ENCODE measurements at places on chromosomes 1 and 21.

DNA sequence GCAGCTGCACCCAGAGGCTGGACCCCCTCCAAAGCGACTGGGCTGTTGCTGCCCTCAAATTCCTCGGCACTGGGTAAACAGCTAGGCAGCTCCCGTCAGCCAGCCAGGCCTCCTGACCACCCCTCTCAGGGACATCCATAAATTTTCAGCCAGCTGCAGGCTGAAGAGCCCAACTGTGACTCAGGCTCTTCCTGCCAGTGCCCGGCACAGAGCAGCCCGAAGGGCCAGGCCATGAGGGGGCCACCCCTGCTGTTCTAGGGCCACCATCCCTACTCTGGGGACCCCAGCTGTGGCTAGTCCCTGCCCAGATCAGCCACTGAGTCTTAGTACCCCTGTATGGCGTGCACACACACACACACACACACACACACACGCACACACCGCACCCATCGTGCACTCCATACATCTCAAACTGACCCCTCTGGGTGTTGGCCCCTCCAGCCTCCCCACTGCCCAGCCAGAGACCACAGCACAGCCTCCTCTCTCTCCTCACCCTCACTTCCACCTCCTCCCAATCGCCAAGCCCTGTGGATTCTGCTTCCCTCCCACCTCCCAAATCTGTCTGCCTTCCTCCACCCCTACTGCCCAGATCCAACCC is 6.2 kb upstream of the LAPTM5 start:
- DNase-seq: no peak

DNA sequence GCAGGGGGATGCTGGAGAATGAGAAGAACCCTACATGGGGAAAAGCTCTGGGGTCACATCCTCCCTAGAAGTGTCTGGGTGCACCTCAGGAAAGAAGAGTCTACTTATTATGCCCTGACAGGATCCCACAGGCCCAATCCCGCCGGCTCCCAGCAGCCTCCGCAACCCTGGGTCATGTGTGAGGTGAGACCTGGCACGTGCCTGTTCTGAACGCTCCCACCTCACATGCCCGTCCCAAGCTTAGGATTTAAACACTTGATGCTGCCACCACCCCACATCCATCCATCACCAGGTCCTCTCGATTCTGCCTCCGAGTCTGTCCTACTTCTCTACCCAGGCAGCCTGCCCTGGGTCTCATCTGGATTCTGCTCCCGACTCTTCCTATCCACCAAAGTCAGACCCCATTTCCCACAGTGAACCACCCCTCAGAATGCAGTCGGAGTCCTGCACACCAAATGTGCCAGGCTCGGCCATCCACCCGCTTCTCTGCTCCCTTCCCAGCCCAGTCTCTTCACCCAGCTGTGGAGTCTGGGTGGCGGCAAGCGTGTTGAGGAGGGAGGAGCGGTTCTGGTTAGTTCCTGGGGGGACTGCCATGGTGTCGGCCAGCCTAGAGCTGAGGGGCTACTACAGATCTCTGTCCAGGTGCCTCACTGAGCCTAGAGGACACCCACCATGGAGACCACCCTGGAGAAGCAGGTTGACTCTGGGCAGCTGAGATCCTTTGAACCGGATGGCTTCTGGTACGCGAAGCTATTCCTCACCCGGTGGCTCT is 23.9 kb downstream of the SLC2A1 start:
- no peak for DNase-seq

- DNase-seq: no peak
Measured at GRCh38 chr1:84998642-84999280, 1.8 kb upstream of the MCOLN2 start.

DNA sequence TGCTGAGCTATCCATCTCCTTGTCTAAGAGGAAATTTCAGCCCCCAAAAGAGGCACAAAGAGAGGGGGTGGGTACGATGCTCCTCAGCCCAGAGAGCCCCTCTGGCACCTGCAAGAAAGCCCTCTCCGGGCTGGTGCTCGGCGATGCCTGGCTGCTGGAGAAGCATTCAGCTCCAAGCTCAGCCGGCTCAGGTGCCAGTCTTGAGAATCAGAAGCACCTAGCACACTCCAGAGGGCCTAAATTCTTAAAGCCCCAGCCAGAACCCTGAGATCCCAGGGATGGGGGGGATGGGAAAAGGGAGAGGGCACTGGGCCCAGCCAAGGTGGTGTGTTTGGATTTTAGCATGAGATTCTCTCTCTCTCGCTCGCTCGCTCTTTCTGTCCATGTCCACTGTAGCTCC is 2.9 kb downstream of the GRIK3 start:
- DNase-seq: no peak

GRCh38 chr1:3676581-3677470 is 24.5 kb downstream of the TP73 start:
- no peak for DNase-seq

GRCh38 chr1:193069748-193070385 is 10.5 kb downstream of the RO60 start:
- DNase-seq: peak; percentile 24

GRCh38 chr21:41000838-41001237 is 153.9 kb upstream of the DSCAM start:
- DNase-seq: no peak

DNA sequence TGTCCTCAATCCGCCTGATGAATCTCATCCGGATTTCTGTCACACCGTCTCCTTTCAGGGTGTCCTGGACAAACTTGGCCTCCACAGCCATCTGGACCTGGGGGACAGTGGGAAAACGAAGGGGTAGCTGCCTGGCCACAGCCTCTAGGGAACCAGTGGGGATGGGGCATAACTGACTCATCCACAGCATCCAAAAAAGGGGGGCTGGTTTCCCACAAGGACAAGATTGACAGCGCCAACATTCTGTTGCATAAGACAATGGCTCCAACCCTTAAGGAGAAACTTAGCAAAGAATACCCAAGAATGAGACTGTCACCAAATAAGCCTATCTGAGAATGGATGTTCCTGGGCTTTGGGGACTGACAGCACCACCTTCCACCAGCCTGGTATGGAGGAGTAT is 12.1 kb downstream of the TRAPPC3 start:
- DNase-seq: no peak
